ENCODE measurements at places on chromosomes 7 and 10.

DNA sequence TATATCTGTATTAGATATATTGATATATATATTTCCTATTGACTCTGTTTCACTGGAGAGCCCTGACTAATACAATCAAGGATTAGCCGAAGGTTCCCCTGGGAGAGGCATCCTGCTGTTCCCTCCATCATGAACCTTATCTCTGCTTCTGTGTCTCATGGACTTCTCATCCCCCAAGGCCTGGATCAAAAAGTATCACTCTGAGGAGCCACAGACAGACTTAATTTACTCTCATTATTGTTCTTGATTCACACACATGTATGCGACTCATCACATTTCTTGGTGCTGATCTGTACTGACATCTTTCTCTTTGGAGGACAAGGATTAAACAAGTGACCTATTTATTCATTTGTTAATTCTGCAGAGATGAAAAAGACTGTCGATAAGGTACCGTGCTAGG lies 550.2 kb downstream of the KCNMA1 start:
- DNase-seq: no peak

GRCh38 chr10:74103560-74104258 lies 46.9 kb downstream of the AP3M1 start:
- DNase-seq: no peak

- DNase-seq: no peak
Observed at GRCh38 chr10:78541481-78542140, 507.9 kb downstream of the RPS24 start.

DNA sequence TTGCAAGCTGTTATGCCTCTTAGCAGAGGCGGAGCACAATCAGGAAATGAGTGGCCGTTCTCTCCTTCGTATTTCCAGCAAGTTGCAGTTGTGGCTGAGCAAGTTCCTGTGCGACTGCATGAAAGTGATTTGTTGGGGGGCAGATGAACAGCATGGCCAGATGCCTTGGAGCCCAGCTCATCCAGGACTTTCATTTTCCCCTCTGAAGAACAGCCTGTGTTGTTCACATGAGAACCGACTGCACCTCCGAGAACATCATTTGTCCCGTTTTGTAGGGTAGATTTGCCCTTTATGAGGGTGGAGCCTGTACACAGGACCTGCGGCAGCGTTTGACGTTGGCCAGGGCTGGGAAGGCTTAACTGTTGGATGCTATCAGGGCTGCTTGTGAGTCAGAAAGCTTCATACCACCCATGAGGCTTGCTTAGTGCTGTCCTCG lies 4.4 kb downstream of the BAG3 start:
- no peak for DNase-seq

DNA sequence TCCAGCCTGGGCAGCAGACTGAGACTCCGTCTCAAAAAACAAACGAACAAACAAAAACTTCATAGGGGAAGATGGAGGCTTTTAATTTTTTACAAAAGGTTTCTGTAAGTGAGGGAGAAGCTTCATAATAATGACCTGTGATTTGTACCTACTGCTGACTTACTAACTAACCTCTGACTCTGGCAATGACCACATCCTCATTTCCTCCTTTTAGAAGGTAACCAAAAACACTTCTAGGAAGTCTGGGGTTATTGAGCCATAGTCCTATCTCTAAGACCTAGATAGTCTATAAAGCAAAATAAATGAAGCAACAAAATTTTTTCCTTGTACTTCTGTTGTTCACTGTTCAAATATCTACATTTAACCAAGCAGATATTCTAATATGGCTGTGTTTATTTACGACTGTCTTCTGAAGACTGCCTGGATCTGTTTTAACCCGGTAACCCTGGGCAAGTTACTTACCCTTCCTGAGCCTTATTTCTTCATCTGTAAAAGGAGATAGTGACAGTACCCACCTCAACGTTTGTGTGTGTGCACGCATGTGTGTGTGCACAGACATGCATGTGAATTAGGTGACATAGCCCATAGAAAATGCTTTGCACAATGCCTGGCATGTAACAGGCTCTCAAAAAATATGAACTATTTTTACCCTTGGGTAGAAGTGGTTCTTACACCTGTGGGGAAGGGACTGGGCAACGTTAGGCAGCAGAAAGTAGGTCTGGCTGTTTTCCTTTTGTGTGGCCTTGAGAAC lies 30.8 kb upstream of the SMNDC1 start:
- no peak for DNase-seq

GRCh38 chr10:62632071-62632809 lies 172.3 kb upstream of the ADO start:
- DNase-seq: peak; percentile 73

DNA sequence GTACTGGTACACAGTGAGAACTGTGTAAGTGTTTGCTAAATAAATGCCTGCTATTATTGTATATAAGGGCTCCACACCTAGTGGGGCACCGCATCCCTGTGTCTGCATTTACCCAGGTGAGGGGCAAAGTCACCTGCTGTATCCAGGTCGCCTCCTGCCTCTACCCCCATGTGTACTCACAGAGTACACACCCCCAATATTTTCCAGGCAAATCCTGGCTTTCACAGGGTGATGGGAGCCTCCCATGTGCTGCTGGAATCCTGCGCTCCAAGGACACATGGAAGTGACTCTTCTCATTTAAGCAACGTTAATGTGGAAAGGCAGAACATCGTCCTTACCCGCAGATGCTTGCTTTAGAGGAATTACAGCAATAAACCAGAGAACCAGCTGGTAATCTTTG lies 48.2 kb downstream of the ARHGAP22 start:
- DNase-seq: no peak

GRCh38 chr10:72612203-72612826 lies 13.6 kb downstream of the MICU1 start:
- DNase-seq: no peak

GRCh38 chr7:8382004-8382730 lies 51.2 kb upstream of the NXPH1 start:
- DNase-seq: no peak

GRCh38 chr7:136923111-136923667 lies 54.7 kb downstream of the CHRM2 start:
- no peak for DNase-seq

DNA sequence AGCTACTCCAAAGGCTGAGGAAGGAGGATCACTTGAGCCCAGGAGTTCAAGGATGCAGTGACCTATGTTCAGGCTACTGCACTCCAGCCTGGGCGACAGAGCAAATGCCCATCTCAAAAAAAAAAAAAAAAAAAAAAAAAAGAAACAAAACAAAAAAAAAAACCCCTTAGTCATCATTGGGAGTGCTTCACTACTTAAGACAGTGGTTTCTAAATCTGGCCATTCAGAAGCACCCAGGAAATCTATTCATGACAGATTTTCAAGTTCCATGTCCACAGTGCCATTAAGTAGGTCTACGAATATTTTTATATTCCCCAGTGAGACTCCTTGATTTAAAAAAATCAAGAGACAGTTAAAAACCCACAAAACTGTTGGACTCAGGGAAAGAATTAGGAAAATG lies 182.9 kb downstream of the PIP4K2A start:
- no peak for DNase-seq

DNA sequence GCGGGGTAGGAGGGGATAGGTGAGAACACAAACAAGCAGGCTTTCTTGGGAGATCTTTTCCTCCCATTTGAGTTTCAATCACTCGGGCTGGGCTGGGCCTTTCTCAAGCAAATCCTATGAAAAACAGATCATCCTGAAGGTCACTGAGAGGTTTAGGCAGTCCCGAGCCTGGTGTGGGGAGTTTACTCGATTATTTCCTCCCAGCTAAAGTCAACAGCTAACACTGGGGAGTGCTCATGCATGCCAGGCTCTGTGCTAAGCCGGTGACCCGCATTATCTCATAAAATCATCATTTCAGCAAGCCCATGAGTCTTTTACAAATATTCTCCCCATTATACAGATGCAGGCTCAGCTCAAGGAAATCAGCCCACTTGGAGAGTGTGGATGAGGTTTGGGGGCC lies 85.0 kb upstream of the PAX2 start:
- no peak for DNase-seq

DNA sequence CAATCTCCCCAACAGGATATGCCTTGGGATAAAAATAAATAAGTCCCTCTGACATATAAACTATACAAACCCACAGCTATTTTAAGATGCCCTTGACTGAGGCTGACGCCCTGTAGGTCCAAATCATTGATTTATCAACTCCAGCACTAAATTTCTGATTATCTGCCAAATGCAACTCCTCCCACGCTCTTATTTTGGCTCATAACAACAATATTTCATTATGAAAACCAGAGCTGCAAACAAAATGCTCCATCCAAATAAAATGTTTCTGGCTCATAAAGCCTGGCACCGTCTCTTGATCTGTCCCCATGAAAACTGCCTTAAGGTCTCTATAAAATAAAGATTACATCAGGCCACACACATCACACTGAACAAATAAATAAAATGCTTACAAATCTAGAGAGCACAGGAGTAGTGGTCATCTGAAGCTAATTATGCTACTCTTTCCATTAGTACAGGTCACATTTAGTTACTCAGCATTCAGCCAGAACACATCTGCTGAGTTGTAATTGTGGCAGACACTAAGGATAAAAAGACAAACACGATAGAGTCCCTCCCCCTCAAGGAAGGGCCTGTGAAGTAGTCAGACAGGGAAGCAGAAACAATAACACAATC lies 28.8 kb downstream of the CACUL1 start:
- no peak for DNase-seq

DNA sequence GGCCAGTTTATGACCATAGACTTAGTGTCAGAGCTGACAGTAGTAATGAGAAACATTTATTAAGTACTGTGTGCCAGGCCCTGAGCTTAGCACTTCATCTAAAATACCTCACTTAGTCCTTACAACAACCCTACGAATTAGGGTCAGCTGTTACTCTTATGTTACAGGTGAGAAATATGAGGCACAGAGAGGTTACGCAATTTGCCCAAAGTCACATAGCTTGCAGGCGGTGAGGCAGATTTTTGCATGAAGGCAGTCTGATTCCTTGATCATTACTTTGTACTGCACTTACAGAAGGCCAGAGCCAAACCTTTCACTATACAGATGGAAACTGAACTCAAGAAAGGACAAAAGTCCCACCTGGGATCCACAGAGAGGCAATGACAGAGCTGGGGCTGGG lies 10.2 kb downstream of the CDH23 start:
- DNase-seq: no peak

GRCh38 chr10:128695931-128696330 lies 569.7 kb upstream of the MKI67 start:
- no peak for DNase-seq

DNA sequence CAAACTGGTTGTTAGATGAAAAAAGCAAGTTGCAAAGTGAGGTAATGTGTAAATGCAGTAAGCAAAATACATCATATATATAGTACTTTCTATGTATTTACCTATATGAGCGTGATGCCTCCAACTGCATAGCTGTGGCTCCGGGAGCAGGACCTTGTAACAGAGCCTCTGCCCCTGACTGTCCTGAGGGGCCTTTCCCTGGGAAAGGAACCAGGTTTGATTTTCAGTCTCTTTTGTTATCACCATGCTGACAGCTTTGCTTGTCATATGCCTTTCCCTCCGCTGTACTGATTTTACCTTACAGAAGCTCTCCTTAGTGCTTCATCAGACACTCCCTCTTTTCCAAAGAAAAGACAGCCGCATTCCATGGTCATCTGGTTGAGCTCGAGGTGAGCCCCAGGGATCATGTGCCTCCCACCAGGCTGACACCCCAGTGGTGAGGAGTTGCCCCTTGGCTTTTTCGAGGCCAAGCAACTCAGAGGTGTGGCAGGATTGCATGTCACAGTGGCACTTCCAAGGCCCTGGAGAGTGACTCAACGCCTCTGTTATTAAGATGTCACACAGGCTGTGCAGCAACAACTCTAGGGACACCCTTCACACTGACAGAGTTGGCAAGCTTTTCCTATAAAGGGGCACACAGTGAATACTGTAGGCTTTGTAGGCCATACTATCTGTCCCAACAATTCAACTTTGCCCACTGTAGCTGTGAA lies 78.9 kb downstream of the ALOX5 start:
- no peak for DNase-seq

- DNase-seq: no peak
Observed at GRCh38 chr10:93452143-93452542, 30.0 kb downstream of the MYOF start.

- no peak for DNase-seq
Observed at GRCh38 chr10:7471720-7472367, 61.0 kb upstream of the SFMBT2 start.

DNA sequence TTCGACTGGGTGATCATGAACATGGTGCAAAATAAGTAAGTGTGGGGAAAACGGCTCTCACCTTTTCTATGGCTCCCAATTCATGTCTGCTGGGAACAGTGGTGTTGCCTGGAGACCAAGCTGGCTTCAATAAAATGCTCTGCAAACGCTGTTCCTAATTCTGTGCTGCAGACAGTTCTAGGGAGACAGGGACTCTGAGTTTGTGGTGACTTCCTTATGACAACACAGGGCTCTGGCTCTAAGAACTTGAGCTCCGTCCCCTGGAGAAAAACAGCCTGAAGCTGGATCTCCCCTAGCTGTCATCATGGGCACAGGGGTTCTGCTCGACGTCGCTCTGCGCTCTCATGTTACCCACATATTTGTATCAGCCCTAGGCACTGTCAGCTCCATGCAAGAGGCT lies 61.0 kb upstream of the INSYN2A start:
- no peak for DNase-seq

- DNase-seq: no peak
Observed at GRCh38 chr10:84739641-84740040, 411.3 kb downstream of the CCSER2 start.

GRCh38 chr7:155556763-155557162 lies 10.4 kb upstream of the CNPY1 start:
- no peak for DNase-seq

DNA sequence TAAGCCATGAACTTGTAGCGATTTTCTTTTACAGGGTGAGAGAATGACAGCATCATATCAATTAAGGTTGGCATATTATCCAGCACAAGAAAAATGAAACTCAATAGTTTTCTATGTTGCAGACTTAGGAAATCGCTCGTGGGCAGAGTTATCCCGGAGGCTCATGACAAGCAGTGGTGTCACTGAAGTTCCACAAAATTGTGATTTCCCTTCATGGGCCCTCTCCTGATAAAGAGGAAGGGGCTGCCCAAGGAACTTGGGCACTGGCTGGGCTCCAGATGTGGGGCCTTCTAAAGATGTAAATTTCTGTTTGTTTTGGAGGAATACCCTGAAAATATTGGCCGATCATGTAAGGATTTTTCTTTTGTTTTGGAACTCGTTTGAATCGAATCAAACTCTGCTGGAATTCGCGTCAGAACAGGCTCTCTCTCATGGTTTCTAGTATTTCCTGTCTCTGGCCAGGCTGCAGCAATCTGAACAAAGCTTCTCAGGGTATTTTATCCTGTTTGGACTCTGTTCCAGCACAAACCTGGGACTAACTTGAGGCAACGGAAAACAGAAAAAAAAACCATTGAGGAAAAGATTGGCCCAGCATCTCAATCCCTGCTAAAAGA lies 340.6 kb upstream of the NRP1 start:
- no peak for DNase-seq

DNA sequence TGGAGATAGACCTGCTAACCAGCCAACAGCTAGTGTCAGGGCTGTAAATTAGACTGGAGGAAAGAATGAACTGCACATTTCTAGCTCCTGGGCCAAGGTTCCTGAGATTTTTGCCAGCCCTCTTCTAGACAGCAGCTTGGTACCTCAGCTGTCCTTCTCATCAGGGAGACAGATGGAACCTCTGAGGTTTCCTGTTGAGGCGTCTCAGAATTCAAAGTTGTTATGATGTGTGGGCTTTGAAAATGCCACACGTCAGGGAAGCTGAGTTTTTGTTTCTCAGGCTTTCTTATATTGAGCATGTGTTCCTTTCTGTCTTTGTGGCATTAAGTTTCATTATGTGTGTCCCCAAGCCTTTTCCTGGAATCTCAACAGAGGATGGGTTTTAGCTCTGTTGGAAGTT lies 736.6 kb downstream of the AUTS2 start:
- no peak for DNase-seq

- DNase-seq: no peak
Observed at GRCh38 chr7:158843771-158844170, 12.6 kb upstream of the DYNC2I1 start.

GRCh38 chr7:37524056-37524455 lies 75.4 kb upstream of the ELMO1 start:
- no peak for DNase-seq
